ENCODE measurements at places on chromosomes 16 and 17.

DNA sequence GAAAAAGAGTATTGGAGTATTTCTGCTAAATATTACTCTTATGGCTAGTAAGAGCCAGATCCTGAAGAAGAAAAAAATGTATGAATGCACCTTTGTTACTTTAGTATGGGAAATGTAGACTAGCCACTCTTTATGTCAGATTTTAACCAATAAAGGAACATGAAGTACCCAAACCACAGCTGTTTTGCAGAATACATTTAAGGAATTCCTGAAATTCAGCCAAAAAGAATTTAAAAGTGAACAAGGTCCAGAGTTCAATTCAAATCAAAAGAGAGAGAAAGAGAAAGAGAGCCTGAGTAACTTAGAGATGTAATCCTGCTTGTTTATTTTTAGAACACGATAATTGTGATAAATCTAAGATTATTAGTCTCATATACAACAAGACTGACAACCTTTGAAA lies 1.2 kb downstream of the KCNJ16 start:
- no peak for DNase-seq

DNA sequence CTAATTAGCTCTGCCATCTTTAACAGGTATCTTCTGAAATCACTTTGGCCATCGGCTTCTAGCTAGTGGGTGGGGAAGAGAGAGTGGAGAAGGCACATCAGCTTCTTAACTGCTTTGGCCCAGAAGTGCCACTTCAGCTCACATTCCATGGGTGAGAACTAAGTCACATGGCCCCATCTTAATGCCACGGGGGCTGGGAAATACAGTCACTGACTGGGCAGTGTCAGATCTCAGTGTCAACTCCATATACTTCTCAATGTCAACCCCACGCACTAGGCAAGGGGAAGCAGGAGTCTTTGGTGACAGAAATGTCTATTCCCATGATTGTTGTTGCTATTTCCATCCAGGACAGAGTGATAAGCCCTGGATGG lies 29.4 kb downstream of the CCR7 start:
- DNase-seq: no peak

GRCh38 chr16:49725651-49726050 lies 130.3 kb downstream of the ZNF423 start:
- DNase-seq: no peak

- DNase-seq: no peak
Measured at GRCh38 chr17:19019041-19019941, 14.7 kb upstream of the FAM83G start.

- DNase-seq: no peak
Measured at GRCh38 chr16:83887080-83887479, 11.8 kb upstream of the MLYCD start.

DNA sequence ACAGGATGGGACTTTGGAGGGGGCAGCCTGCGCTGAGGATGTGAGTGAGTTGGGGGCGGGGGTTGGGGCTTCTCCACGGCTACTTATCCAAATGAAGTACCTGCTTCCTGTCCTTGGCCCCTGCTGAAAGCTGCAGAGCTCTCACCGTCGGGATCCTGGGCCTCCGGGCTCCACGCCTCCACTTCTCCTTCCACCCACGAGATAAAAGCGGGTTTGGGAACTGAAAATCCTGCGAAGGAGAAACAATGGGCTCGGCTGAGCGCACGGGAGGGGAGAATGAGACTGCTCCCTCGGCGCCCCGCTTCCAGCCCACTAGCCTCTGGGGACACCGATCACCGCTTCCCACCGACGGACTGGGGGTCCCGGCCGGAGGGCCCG lies 486 bp downstream of the ZNF785 start:
- DNase-seq: no peak

Measured in activated CD4-positive, alpha-beta T cell treated with anti-CD3 and anti-CD28 coated beads for 4 hours (primary cell).